ENCODE measurements at places on chromosomes 3 and 15.
A peak's percentile ranks its signal among the peaks of the same experiment; 100 is the strongest.

DNA sequence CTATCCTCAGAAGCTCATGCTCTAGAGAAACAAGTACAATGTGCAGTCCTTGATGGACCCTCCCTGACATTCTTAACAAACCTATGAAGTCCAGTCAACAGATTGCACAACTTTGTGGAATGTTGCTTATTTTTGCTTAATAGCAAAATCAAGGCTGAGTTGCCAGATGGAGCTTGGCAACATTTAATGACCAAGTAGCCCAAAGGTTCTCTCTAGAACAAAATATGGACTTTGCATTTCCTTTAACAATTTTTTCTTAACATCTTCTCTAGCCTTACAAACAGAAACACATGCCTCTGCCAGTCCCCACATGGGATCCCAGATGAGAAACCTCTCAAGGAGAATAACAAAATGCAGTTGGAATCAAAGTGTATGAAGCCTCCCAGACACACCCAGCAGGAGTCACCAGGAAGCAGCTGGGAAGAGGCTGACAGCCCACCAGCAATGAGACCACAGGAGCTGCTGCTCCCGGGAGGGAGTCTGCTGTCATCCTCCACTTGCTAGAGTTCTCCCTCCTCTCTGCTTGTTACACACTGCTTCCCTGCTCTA lies 422.5 kb upstream of the CDIN1 start:
- DNase-seq, result no peak

GRCh38 chr3:13579063-13579462 lies 30.1 kb downstream of the FBLN2 start:
- peak; percentile 91 for DNase-seq

DNA sequence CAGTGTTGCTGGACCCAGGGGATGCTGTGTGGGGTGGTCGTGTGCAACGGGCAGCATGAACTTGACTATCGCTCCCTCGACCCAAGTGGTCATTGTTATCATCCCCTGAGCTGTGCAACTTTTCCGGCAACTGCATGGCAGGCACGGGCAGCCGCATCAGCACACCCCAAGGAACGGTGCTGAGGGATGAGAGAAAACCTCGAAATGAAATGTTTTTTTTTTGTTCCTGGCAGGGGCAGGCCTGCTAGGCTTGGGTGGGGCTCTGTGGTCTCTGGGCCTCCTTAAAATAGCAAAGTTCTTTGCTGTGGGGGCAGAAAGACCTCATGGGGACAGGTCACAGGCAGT lies 51.4 kb downstream of the CORO2B start:
- no peak for DNase-seq

- DNase-seq, result peak; percentile 58
Observed at GRCh38 chr15:59247364-59247763, 40.7 kb downstream of the LDHAL6B start.

GRCh38 chr15:67840749-67841512 lies 1.1 kb upstream of the RNU6-1 start:
- peak; percentile 27 for DNase-seq

- peak; percentile 10 for DNase-seq
Observed at GRCh38 chr15:101444807-101445508, 44.5 kb downstream of the PCSK6 start.

DNA sequence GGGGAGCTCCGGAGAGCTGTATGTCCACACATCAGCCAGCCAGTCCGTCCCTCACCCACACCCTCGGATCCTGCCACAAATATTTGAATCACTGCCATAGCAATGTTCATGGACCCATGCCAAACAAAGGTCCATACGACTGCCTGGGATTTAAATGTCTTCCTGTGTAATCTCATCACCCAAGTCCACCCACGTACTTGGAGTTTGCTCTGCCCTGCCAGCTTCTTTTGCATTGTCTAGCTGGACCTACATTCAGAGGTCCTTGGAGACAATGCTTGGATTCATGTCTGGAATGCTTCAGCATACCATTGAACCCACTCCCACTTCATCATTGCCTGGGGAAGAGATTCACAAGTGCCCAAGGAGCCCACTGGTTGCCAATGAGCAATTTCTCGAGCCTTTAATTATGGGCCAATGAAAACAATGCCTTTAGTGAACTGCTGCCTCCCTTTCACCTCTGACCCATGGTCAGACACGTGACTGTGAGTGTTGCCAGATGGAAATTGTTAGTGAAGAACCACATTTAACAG lies 90.4 kb upstream of the PHLDB2 start:
- no peak for DNase-seq

- DNase-seq, result peak; percentile 5
Observed at GRCh38 chr15:94287794-94288246, 56.5 kb downstream of the MCTP2 start.

GRCh38 chr15:67472957-67473356 lies 48.0 kb upstream of the C15orf61 start:
- DNase-seq, result no peak

DNA sequence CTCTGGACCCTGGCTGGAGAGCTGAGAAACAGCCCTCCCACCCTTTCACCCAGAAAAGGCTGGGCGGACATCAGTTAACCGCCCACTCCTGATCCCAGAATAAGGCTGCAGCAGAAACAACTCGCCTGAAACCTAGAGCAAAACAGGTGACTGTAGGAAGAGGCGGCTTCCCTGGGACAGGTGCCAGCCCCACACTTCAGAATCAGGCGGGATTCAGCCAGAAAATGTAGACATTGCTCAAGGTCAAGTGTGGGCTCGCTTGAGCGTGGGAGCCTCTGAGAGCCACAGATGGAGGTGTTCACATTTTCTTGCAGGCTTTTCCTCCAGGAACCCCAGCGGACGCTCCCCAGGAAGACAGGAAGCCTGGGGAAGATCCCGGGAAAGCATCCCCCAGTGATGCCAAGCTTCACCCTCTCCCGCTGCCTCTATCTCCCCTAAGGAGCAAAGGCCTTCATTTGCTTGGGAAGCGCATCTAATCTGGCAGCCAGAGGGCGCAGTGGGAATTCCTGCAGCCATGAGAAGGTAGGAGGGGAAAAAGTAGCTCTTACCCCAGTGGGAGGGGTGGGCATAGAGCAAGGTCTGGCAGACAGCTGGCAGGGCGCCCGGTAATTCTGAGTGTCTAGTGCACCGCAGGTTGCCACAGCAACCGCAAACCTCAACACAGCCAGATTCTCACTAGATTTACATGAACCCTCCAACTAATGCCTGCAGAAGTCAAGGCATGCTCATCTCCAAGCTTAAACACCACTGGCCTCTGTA lies 77.7 kb downstream of the OCA2 start:
- DNase-seq, result peak; percentile 62

Data from MV-4-11 (cell line).